HFFc6 (cell line): ENCODE measurements at places on chromosomes 7 and 10. TPM values are rescaled to one million over a fixed set of nuclear protein-coding genes. Genes with fewer than 3 reads are reported as not detected.

DNA sequence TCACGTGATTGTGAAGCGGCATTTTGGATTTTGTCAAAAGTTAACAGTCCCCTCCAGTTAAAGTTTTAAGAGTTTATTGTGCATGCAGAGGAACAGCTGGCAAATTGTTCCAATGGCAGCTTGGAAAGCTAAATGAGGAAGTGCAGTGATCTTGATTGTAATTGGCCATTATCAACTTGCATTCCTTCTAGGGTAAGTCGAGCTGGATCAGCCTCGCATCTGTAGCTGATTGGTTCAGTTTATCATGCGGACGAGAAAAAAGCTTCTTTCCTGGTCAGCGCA is 566 bp downstream of the ZNF789 start:
- peak; percentile 70 for DNase-seq

- no peak for DNase-seq
Measured at GRCh38 chr7:97020601-97020995, 4.0 kb downstream of the DLX5 start.

The EPHB6 gene
- total RNA-seq = 0.18 to 0.26 TPM (median 0.25 TPM) in 3 replicates

DNA sequence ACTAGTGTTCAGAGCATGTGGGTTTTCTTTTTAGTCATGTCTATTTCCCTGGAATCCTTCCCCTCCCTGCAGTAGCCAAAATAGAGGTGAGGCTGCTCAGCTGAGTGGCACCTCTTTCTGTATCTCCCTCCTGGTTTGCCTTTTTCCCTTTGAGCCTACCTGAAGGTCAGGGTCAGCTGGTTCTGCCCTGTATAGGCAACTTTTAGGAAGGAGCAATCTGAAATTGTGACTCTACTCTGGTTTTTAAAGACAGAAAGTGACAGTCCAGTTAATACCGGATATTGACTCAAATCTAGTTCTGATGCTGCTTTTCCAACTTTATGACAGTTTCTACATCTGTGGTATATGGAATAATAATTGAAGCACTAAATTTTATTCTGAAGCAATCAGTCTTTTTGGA is 26.0 kb downstream of the CCM2 start:
- DNase-seq = no peak

- no peak for DNase-seq
Measured at GRCh38 chr10:71978476-71978875, 14.3 kb downstream of the CHST3 start.

GRCh38 chr7:151632750-151633515 is 113.2 kb upstream of the RHEB start:
- no peak for DNase-seq

DNA sequence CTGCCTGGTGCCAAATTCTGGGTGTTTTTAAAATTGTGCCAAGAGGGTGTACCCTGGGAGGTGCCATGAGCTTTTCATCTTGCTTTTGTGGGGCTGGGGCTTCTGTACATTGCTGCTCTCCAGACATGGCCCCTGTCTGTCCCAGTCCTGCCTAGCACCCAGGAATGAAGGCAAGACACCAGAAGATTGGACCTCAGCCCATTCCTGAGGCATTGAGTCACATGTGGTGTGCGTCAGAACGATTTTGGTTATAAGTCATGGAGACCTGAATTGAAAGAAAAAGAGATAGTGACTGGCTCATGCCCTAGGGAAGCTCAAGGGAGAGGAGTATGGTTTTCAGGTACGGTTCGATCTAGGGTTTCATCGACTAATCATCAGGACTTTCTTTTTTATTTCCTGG is 493.2 kb downstream of the TYW1 start:
- no peak for DNase-seq

GRCh38 chr10:52949899-52950298 is 177.3 kb upstream of the MBL2 start:
- DNase-seq = no peak

DNA sequence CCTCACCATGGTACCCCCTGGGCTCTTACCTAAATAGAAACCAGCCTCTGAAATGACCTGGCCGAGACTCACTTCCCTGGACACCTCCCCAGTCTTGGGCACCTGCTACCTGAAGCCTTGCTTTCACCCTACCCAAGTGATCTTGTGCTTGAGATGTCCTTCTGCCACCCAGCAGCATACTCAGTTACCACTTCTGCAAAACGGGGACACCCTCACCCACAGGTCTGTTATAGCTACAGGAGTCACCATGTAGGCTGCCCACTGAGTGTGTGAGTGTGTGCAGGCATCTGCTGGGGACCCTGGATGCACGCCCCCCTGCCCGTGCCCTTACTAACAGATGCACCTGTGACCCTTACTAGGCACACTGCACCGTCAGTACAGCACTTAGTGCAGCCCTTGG is 94.8 kb upstream of the PPIF start:
- no peak for DNase-seq

GRCh38 chr7:47185839-47186238 is 396.1 kb downstream of the TNS3 start:
- no peak for DNase-seq

- no peak for DNase-seq
Measured at GRCh38 chr10:91941426-91941825, 17.9 kb downstream of the BTAF1 start.

DNA sequence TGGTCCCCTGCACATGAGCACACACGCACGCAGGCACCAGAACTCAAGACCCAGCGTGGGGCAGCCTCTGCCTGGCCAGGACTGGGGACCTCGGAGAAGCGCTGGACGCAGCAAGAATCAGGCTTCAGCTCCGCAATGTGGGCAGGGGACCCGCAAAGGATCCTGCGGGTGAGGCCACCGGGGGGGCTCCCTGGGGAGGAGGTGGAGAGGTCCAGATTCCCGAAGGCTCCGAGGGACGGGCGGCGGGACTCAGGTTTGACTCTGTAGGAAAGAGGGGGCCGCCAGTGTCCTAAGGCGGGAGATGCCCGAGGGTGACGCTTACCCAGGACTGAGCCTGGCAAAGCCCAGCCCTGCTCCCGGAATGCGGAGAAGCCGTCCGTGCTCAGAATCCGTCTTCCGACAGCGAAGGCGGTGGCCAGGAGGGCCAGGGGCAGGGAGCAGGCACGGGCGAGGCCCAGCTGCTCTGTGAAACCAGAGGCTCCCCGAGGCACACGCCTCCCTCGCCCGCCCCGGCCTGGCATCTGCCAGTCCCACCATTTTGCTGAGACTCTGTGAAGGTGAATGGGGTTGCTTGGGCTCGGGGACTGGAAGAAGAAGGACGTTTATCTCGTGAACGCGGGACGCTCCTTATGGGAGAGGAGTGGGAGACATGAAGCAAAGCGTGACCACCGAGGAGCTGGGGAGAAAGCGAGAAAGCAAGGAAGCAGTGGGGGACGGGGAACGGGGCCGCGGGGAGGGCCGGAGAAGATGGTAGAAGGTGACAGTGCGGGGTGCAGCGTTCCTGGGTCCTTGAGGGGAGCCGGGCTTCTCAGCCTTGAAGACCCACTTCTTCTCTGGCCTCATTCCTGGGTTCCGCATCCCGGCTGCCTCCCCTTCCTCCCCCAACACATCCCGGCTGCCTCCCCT is 489.2 kb downstream of the PTPRN2 start:
- no peak for DNase-seq

The KCND2 gene
- total RNA-seq = not detected in 3 replicates
